ENCODE measurements at places on chromosomes 1 and 21.
A peak's percentile ranks its signal among the peaks of the same experiment; 100 is the strongest.

GRCh38 chr21:37017951-37018679, 11.6 kb downstream of the RIPPLY3 start:
- DNase-seq: no peak

GRCh38 chr1:186782791-186783190, 46.0 kb upstream of the PLA2G4A start:
- DNase-seq: no peak

GRCh38 chr1:231517076-231517475, 11.4 kb upstream of the TSNAX start:
- no peak for DNase-seq

DNA sequence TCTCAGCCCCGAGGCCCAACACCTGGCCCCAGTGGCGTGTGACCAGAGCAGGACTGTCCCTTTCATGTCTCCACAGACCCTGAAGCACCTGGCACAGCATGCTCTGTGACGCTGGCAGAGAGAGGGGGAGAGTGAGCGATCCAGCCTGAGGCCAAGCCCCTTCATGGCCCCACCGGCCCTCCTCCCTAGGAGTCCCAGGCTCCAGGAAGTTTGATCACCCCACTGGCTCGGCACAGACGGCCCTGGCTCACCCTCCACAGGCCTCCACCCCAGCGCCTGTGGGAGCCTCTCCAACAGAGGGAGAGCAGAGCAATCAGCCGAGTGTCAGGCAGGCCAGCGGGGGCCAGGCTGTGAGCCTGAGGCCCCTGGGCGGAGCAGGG, 11.0 kb downstream of the SH3BGRL3 start:
- DNase-seq: no peak

DNA sequence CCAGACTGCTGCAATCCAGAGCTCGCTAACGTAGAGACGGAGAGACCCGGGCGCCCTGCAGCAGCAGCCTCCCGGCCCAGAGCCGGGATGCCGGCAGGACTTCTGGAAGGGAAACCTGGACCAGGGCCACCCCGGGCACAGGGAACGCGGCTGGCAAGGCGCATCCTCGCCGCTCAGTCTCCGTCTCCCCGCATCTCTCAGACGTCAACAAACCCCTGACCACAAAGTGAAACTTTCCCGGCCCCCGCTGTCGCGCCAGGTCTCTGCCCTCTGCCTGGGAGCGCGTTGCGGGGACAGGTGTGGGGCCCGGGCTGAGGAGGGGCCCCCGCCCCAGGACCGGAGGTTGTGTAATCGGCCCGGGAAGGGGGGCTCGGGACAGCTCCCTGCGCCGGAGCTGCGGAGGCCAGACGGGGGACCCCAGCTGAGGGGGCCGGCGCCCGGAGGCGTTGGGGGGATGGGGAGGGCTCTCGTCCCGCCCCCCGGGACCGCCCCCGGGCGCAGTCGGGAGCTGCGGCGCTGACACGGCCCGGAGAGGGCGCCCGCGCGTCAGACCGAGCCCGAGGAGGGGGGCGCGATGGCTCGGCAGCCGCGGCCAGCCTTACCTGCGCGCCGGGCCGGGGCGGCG, 116.6 kb upstream of the HIVEP3 start:
- DNase-seq: peak; percentile 54

GRCh38 chr1:171901245-171901644, 59.9 kb downstream of the DNM3 start:
- no peak for DNase-seq
